ENCODE measurements at places on chromosomes 6 and 20.

DNA sequence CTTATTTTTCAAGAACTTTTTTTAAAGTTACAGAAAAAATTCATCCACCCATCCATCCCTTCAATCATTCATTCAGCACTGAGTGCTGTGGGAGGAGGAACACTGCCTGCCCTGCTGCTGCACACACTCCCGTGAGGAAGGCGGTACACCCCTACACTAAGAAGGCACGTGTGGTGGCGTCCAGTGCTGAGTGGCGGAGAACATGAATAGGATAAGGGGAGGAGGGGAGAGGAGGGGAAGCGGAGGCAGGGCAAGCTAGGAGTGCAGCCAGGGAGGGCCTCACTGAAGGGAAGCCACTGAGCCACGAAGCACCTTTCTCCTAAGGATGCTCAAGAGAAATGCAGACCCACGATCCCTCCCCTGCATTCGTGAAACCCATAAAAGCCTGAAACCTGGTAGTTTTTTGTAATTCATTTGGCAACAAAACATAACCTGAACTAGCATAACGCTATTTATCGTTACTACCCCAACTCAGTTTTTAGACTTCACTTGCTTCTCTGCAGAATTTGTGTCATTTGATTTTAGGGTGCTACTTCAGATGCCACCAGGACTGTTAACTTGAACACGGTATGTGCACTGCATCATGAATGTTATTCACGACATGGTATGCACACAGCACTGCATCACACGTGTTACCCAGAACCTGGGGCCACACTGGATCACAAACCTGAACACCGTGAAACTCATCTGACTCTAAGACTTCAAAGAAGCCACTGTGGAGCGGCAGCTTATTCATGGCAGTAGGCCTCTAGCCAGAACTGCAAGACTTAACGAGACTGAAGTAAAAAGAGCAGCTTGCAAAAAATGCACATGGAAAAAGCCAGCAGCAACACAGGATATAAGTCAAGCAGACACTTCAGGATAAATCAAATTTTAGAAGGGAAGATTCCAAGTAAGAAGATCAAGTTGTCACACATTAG, 3.5 kb downstream of the RNASET2 start:
- DNase-seq: no peak

- no peak for DNase-seq
Observed at GRCh38 chr6:12163149-12163548, 127.0 kb upstream of the EDN1 start.

DNA sequence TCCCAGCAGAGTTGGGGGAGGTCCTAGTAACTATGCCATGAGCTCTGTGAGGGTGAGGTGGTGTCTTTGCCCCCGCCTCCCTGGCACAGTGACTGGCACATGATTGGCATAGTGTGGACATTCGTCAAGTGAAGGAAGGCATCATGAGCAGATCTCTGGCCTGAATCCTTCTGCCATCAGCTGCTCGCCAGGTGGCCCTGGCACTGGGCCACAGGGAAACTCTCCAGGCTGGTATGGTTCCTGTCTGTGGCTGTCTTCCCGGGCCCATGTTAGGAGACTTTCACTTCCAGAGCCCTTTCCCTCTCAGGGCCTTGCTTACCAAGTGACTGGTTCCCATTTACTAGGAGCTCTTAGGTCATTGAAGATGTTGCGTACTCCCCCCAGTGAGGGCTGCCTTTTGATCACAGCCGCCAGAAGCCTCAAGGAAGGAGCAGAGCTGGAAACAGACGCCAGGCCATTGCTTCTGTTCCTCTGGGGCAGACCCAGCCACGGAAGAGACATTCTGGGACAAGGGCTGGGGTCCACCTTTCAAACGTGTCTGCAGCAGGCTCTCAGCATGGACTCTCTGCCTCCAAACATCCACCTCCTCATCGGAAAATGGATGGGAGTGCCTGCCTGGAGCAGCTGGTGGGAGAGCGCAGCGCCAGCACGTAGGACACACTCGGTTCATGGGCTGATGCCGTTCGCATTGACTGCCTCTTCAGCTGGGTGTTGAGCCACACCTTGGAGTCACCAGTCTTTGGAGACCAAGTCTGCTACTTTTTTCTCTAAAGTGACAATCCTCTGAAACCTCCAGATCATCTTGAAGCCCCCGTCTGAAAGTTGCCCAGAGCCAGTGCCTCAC, 67.2 kb downstream of the PTPN1 start:
- no peak for DNase-seq

DNA sequence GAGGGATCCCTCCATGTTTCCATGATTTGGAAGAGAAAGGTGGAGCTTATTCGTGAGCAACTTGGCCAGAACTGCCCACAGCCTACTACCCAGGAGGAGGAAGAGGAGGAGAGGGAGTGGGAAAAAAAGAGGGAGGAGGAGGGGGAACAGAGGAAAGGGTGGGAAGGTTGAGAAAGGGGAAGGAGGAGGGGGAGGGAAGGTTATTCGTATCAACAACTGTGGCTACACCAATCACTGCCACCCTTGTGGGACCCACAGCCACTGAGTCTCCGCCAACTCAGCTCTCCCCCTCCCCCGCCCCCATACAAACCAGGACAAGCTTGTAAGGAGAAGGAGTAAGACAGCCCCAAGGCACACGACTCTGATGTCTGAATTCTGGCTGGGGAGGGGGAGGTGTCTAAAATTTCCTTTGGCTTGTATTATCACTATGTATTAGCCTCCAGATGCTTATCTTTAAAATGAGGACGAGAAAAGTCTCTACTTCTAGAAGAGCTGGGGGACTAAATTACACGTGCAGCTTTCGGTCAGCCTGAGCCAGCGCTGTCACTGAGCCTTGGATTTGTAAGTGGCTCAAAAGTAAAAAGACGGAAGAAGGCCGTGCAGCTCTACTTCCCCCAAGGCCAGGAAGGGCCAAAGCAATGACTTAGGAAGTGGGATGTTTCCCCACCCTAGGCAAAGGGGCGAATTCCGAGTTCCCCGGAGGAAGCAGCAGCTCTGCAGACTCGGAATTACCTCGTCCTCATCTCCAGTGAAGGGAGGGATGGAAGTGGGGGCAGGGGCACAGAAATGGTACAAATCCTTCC, 1.0 kb downstream of the FKBP1A start:
- no peak for DNase-seq

All from tibial nerve (tissue), 4 donors.